ENCODE measurements at places on chromosomes 7 and 10.

- peak; percentile 7 for DNase-seq
These were observed 31.4 kb upstream of the NPVF start for GRCh38 chr7:25259487-25260243.

DNA sequence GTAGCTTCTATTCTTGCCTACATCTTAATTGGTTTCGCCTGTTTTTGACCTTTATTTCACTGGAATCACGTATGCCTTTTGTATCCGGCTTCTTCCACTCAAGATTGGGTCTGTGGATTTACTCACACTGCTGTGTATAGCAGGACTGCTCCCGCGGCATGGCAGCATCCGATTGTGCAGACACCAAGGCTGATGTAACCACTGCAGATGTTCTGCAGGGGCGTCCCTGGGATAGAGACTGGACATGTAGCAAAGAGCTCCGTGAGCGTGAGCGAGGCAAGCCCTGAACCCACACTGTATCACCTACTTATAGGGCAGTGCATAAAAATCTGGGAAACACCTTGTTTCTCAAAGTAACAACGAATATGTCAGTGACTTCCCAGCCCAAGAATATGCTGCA lies 11.4 kb upstream of the IDI2 start:
- no peak for DNase-seq

- no peak for DNase-seq
These were observed 387.1 kb downstream of the IPMK start for GRCh38 chr10:57880446-57881227.

DNA sequence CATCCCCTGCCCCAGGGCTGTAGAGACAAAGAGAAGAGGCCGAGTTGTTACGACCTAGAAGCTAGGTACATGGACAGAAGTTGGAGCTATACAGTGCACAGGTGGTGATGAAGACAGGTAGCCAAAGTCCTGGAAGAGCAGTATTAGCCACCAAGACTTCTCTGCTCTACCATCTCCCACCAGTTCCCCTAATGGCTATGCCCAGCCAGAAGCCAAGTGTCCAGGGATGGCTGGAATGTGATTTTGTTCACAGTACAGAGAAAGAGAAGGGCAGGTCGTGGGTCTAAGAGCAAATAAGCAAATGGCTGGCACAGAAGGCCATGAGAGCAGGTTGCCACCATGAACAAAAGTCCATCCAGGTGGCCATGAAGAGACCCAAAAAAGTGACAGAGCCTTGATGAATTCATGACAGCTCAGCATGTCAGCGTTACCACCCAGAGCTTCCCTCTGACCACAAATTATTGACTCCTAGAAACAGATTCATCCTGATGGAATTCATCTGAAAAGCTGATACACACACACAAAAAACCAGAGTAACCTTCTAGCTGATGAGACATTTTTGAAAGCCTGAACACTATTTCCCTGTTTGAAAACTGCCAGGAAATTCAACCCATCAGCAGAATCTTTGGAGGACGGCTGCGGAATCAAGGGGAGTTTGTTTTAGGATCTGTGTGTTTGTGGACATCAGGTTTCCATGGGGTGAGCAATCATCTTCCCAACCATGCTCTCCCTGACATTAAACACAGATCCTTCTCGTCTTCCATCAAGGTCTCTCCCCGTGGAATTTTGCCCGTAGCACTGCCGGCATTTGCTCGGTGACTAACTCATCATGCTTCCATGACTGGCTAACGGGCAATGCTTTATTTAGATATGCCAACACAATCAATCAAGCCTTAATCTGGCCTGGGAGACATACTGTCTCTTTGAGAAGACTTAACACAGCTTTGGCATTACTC lies 906.7 kb upstream of the AUTS2 start:
- no peak for DNase-seq

DNA sequence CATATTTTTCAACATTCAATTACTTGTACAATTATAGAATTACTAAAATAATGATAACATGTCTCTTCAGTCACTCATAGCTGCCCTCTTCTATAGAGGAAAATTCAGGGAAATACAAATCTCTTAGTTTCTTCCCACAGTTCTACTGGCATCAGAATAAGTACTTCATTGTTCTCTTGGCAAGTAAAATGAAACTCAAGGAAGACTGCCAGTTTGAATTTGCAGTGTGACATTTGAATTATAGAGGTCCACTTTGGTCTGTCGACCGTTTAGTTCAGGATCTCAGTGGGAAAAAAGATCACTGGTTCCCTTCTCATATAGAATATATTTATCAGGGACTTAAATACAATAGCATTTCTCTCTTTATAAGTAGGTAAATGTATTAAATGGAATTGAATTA lies 114.5 kb downstream of the PON1 start:
- DNase-seq, result no peak

GRCh38 chr7:156174428-156174827 lies 362.2 kb upstream of the SHH start:
- DNase-seq, result no peak

DNA sequence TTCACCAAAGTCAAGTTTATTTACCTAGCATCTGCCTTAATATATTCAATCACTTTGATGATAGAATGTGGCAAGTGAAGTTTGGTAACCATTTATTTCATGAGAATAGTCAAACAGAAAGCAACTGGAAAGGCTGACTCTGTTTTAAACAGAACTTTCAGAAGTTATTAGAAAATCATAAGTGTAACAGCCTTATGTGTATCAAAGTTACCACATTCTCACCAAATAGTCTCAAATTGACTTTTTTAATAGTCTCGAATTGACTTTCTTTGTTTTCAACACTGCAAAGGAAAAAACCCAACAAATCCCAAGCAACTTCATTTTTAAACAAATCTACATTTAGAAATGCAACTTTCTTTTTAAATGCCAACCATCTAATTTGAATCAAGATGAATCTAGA lies 29.5 kb downstream of the NAMPT start:
- no peak for DNase-seq

DNA sequence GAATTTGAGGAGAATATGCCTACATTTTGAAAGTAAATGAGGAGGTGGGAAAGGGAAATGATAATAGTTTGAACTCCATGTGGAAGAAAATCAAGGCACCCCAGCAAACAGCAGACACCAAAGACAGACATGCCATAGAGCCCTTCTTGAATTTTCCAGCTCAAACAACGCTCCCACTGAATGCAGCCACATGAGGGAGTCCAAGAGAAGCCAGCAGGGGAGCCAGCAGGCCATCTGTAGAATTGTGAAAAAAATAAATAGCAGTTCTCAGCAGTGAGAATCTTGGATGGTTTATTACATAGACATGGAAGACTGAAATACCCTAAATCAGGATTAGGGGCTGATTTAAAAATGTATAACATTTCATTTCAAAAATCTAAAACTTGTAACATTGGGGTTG lies 1567.3 kb upstream of the LRRTM3 start:
- no peak for DNase-seq

- no peak for DNase-seq
These were observed 674.3 kb downstream of the INHBA start for GRCh38 chr7:41028580-41028979.

DNA sequence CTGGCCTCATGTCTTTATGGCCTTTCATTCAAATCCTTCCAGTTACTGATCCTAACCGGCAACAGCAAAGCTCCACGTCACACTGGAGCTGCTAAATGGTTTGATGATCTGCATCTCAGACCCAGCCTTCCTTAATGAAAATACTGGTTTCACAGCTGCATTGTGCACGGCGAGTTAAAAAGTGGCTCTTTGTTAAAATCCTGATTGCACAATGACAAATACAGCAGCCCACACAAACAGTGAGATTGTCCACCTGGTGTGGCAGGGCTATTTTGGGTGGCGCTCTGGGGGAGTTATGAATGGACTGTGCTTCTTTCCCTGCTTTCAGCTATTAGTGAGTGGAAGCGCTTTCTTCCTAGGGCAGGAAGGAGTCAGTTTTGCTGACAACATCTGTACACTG lies 63.4 kb upstream of the C1QL3 start:
- no peak for DNase-seq
